AG08395 (cell line): ENCODE measurements at places on chromosomes 12 and 14.

DNA sequence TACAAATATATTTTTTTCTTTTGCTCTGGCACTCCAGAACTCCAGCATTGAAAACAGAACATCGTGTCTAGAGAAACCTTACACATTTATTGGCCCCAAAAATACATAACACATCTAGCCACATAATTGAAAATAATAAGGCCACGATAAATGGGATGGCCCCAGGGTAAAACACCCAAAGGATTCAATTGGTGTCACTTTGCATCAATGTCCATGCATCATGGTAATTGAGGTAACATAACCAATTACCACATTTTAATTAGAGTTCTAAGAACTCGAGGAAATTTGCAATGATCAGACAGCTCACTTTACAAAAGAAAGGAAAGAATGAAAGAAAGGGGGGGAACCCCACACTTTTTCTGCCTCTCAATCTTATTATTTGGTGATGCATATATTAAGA, 151.8 kb upstream of the NPAS3 start:
- no peak for DNase-seq

DNA sequence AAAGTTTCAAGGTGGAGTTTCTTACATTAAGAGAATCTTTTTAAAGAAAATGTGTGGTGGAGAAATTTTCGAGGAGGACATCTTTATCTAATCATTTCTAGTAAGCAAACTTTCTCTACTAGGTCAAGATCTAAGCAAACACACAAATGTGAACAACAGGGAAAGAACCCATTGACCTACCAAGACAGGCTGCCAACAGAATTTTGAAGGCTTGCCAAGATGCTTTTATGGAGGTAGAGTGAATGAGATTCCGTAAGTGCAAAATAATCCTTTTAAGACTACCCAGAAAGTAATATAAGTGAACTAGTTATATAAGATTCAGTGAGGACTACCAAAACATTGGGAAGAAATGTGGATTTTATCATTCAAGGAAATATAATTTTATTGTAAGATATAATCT, 357.1 kb upstream of the PDE3A start:
- DNase-seq: no peak

DNA sequence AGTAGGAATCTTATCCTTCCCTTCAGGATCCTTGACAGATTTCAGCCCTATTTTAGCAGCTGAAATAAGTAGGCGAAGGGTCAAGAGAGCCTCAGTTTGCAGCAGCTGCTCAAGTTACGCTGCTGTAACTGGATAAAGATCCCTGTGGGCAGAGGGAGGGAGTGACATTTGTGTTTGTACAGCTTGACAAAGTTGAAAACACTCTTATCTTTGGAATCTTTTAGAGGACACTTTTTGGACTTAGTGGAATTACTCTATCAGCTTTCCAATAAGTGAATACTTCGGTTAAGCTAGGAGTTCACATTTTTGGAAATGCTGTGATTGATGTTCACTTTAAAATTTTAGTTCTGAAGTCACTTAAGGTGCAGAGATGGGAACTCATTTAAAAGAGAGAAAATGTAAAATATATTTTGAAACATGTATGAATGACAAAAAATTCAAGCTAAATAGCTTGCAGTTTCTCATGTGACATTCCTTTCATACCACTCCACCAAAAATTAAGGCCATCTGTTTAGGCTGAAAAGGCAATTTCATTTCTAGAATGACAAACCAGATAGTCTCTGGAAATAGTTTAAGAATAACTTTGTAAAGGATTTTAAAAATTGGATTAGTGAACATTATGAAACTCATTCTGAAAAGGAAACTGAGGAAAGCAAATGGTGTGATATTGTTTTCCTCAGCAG, 55.2 kb downstream of the SLC38A4 start:
- DNase-seq: peak; percentile 37

DNA sequence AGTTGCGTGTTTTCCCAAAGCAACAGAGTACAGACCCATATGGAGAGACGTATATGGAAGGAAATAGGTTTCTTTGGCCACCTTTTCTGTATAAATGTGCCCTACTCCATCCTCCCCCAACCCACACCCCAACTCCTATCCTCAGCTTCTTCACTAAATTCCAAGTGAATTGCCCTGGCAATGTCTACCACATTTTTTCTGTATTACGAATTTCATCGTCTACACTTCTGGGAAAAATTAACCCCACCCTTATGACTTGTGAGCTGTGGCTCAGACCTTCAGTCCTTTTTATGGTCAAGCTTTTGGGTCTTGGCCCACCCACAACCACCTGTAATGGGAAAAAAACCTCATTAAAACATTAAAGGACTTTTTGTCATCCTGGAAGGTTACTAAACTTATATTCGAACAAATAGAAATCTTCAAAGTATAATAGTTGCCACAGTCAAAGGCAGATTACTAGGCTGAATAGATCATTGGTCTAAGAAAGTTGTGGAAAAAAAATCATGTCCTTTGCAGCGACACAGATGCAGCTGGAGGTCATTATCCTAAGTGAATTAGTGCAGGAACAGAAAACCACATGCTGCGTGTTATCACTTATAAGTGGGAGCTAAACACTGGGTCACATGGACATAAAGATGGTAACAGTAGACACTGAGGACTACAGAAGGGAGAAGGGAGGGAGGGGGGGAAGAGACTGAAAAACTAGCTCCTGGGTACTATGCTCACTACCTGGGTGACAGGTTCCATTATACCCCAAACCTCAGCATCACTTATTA, 15.7 kb upstream of the NFKBIA start:
- DNase-seq: peak; percentile 77

DNA sequence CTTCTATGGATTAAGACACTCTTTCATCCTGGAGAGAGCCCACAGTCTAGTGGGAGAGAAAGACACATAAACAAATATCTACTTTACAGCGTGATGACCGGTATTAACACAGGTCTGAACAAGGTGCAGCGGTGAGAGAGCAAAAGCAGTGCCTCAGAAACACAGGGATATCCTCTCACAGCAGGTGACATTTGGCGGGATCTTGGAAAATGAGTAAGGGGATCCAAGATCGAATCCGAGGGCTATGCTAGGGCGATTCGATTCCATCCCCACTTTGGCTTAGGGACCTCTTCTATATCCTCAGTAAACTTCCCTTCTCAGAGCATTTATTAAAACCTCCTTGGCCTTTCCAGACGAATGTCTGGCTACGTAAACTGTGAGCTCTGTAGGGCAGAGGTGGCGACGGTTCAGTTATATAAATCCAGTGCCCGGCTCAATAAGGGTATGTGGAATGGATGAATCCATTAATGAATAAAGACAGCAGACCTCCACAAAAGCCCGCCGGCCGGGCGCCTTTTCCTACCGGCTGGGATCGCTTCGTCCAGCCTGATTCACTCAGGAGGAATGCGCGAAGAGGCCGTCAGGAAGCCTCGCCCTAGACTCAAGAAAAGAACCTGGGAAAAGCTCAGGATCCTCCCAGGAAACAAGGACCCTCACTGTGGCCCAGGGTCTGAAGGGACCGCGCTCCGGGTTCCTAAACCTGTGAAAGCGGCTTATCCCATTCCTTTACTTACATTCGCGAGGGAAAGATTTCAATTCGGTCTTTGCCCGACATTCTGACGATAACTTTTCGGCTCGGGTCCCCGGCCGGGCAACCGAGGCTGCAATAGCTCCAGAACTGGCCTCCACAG, 455 bp downstream of the ATP6V1D start:
- DNase-seq: peak; percentile 50

- DNase-seq: no peak
Observed at GRCh38 chr12:28222081-28222700, 31.9 kb downstream of the CCDC91 start.

GRCh38 chr14:98168211-98168985, 1103.6 kb downstream of the BCL11B start:
- DNase-seq: no peak

- no peak for DNase-seq
Observed at GRCh38 chr12:23750923-23751322, 198.5 kb downstream of the SOX5 start.

DNA sequence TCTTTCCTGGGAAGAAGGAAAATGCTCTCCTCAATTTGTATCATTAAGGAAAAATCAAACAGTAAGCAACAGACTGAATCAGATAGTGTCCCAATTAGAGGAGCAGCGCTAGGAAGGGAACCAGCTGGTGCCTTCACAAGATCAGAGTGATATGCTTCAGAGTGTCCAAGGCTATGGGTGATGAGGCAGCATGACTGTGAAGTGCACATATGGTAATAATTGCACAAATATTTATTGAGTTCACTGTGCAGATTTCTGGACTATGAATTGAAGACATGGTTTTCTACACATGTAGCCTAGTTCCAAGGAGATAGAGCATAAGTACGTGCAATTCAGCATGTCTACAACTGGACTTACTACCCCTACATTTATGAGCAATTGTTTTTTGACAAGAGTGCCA, 78.8 kb upstream of the EVL start:
- peak; percentile 62 for DNase-seq

GRCh38 chr12:80086025-80086424, 13.3 kb upstream of the OTOGL start:
- DNase-seq: no peak

DNA sequence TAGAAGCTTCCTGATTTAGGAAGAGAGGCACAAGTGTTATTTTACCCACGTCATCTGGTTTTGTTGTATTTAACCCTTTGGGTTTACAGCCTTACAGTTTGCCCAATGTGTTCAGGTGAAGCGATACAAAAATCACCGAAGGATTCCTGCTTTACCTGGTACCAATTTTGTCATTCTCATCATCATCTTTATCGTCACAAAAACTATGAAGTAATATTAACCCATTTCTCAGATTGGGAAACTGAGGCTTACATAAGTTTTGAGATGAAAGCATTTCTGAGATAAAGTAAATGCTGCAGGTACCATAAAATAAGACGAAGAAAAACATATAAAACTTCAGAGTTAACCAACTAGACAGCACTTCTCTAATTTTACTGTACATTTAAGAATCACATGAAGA, 370.6 kb upstream of the OR4E1 start:
- no peak for DNase-seq

DNA sequence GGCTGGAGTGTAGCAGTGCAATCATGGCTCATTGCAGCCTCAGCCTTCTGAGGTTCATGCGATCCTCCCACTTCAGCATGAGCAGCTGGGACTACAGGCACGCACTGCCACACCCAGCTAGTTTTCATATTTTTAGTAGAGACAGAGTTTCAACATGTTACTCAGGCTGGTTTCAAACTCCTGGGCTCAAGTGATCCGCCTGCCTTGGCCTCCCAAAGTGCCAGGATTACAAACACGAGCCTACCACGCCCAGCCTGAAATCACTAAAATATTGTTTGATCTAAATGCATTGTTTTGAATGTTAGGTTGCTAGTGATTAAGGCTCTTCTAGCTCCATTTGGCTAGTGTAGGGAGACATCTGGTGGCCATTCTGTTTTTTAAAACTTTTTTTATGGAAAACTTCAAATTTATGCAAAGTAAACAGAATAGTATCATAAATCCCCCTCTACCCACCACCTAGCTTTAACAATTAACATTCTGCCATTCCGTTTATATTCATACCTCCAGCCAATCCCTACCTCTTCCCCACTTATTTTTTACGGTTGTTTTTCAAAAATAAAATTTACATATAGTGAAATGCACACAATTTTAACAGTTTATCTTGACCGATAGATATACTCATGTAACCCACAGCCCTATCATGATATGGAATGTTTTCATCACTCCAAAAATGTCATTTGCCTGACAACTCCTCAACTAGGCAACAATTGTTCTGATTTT, 37.8 kb downstream of the MYO1H start:
- peak; percentile 77 for DNase-seq

- no peak for DNase-seq
Observed at GRCh38 chr12:123076604-123077297, 74.1 kb downstream of the PITPNM2 start.

DNA sequence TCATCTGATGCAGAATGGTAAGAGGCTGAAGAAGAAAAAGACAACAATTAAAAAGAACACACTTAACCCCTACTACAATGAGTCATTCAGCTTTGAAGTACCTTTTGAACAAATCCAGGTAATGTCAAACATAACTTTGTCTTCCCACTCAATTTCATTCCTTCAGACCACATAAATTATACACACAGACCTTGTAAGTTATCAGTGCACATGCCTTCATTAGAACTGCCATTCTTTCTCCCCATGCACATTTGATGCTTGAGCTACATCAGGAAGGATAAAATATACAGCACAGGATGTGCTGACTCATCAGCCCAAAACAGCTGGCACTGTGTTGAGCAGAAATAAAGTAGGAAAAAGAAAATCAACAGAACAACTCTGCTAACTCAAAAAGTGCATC, 246.7 kb downstream of the PAWR start:
- peak; percentile 19 for DNase-seq

- peak; percentile 75 for DNase-seq
Observed at GRCh38 chr14:38208618-38209562, 1.2 kb downstream of the SSTR1 start.

DNA sequence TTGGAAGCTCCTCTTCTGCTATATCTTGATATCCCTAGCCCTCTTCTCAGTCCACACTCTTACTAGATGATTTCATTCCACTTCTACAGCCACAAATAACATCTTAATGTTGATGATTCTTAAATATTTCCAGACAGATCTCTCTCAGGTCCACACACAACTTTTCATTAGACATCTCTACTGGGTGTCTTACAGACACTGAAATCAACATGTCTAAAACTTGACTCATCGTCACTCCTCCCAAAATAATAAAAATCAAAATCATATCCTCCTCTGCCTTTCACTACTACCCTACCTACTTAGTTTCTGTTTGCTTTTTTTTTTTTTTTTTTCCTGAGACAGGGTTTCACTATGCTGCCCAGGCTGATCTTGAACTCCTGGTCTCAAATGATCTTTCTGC, 11.9 kb downstream of the PRDM4 start:
- DNase-seq: peak; percentile 55

GRCh38 chr14:67668559-67668958, 5.9 kb downstream of the VTI1B start:
- no peak for DNase-seq

GRCh38 chr12:64998371-64999147, 122.5 kb downstream of the WIF1 start:
- DNase-seq: no peak

DNA sequence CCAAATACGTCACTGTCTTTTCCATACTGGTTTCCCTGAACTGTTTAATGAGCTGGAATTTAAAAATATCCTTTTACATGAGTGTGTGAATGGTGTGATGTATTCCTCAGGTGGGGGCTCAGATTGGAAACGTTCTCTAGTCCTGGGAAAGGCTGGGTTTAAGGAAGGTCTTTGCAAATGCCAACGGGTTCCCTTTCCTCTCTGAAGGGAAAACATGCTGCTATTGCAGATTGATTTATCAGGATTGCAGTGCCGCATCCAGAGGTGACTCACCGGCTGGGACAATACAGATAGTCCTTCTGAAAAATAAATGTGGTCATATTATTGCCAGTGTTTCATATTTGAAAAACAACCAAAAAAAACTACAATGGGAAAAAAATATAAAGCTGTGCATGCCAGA, 193.1 kb upstream of the FLRT2 start:
- no peak for DNase-seq
